Stimulated activated CD4-positive, alpha-beta T cell treated with anti-CD3 and anti-CD28 coated beads, Interleukin-12 subunit alpha, Interleukin-12 subunit beta, amount 100 ng/mL, for 24 hours (primary cell): ENCODE measurements at places on chromosomes 3 and 15.

DNA sequence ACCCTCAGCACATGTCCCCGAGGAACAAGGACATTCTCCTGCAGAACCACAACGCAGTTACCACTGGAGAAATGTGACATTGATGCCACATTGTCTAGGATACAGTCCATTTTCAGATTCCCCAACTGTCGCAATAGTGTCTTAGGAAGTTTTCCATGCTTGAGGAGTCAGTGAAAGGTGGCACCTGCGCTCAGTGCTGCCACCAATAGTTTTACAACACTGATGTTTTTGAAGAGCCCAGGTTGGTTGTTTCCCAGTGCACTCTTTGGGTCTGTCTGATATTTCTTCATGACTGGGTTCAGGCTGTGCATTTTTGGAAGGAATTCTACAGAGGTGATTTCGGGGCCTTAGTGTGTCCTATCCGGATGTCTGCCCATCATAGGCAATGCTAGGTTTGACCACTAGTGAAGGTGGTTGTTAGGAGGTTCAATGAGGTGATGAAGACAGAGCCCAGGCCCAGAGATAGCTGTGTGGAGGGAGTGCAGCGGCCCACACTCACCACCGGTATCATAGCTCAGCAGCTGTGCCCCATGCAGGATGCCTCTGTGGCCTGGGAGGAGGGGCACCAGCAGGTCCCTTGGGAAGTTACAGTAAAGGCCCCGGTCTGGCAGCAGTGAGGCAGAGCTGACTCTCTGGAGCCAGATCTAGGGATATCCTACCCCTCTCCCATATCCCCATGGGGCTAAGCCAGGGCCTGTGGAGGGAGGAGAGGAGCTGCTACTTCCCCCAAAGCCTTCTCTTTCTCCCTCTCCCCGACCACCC is 96.6 kb downstream of the DNAJB8 start:
- no peak for DNase-seq

- DNase-seq, result no peak
Measured at GRCh38 chr3:183360971-183361624, 67.3 kb downstream of the MCF2L2 start.

GRCh38 chr3:197877902-197878301 is 72.1 kb upstream of the RPL35A start:
- DNase-seq, result no peak

DNA sequence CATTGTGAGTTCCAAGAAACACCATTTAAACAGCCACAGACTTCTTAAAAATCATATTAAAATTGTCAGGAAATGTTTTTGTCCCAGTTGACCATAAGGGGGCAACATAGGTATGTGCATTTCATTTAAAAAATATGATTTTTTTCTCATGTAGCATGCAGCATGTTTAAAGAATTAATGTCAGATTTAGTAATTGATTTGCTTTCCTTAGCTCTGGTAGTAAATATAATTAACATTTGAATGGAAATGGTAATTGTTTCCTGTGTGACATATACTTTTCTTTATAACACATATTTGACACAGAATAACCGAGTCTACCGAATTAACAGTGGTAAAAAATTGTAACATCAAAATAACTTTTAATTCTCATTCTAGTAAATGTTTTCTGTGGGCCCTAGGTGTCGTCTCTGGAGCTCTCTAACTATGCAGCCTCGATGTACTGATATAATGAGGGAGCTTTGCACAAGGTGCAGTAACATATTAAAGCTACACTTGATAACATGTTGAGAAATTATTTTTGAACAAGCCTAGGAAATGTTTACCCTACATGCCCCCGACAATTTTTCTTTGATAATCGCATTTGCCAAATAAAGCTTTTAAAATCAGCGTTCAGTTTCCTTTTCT is 34.9 kb downstream of the NXPE3 start:
- no peak for DNase-seq

GRCh38 chr3:182673336-182673735 is 120.0 kb upstream of the ATP11B start:
- no peak for DNase-seq

DNA sequence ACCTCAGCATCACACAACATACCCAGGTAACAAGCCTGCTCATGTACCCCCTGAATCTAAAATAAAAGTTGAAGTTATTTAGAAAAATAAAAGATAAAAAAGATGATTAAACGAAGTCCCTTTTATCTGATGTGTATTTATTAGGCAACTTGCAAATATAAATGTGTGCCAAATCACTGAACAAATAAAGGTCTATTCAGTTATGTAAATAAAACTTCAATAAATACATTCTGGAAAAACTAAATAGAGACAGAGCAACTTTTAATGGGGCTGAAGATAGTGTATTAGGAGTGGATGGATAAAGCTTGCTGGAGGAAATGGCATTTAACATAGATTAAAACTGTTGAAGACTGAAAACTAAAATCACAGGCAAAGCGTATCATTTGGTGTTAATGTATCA is 678.0 kb upstream of the GRM7 start:
- no peak for DNase-seq

DNA sequence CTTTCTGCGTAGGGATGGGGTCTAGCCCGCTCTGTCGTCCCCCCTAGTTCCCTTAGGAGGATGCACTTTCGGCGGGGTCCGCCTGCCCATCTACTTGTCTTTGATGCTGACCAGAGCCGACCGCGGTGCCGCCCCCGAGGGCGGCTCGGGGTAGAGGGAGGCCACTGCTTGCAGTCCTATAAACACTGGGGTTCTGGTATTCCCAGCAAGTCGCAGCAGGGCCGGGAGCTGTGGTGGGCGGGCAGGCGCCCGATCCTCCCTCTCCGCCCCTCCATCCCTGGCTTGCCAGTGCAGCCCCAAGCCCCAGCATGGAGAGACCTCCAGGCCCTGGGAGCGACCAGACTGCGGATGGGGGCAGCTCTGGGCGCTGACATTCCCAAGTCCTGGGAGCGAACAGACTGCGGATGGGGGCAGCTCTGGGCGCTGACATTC is 830 bp downstream of the SEMA4B start:
- DNase-seq, result no peak

- no peak for DNase-seq
Measured at GRCh38 chr3:95521396-95521795, 1293.0 kb upstream of the EPHA6 start.

GRCh38 chr15:66124651-66125050 is 128.9 kb downstream of the MEGF11 start:
- no peak for DNase-seq

DNA sequence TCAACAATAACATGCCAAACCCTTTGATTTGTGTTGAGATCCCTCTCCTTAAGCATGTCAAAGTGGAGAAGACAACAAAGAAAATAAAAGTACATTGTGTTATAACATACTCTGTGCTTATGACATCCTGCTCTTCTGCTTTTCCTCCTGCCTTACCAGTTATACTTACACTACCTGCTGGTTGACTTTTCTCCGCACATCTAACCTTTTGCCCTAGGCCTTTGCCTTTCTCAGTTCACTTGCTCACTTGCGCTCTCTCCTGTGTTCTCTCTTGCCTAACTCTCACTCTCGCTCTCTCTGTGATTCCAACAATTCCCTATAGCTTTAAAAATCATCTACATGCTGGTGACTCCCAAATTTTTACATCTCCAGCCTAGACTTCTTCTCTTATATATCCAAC is 5.7 kb downstream of the DNAH12 start:
- no peak for DNase-seq
